ENCODE measurements at places on chromosomes 11 and 22. TPM values are rescaled to one million over a fixed set of nuclear protein-coding genes. Genes with fewer than 3 reads are reported as not detected.
A peak's percentile ranks its signal among the peaks of the same experiment; 100 is the strongest.

Gene LGALS1
- 1,392 TPM for total RNA-seq

DNA sequence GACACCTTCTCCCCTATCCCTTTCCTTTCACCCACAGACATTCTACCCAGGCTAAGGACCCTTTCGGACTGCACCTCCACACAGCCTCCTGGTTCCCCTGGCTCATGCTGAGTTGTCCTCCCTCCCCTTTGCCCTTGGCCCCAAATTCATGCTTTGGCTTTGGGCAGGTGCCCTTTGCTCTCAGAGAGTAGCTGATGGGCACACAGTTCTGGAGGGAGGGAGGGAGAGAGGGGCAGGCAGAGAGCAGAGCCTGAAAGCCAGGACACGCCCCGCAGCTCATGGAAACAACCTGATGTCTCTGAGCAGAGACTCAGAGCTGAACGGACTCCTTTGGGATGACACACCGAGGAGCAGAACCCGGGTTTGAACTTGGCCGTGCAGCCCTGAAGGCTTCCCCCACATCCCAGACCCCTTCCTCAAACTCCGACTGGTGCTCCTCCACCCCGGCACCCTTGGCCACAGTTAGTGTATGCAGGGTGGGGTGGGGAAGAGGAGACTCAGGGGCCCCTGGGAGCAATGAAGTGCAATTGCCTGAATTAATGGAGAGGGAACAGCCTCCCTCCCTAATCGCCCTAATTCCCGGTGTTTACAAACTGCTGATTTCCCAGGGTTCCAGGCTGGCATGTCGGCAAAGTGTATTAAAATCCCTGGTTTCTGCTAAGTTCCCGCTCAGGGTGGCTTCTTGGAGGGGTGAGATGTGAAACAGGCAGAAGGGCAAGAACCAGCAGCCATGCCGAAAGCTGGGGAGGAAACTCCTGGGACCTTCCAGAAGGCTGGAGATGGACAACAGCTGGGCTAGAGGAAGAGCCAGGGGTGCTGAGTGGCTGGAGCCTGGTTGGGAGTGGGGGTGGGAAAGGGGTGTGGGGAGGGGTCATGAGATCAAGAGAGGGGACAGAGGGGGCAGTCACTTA is 71.2 kb upstream of the SHISAL1 start:
- DNase-seq = no peak

- DNase-seq = no peak
Measured at GRCh38 chr11:112842151-112842550, 119.1 kb upstream of the NCAM1 start.

- no peak for DNase-seq
Measured at GRCh38 chr11:6202041-6202440, 3.0 kb downstream of the OR52W1 start.

DNA sequence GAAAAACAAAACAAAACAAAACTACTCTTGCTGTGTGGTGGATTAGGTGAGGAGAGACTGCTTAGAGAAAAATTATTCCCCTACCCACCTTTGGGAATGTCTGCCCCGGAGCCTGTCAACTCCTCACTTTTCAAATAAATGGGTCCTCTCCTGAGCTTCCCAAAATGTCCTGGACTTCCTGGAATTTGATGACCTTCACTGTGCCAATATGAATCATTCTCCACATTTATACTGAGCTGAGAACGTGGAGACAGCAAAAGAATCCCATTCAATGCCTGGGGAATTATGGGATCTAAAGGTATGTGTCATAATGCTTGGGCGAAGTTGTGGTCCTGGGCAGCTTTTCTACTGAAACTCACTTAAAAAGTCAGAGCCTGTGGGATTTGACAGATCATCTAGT is 136.8 kb downstream of the KIF18A start:
- DNase-seq = no peak

DNA sequence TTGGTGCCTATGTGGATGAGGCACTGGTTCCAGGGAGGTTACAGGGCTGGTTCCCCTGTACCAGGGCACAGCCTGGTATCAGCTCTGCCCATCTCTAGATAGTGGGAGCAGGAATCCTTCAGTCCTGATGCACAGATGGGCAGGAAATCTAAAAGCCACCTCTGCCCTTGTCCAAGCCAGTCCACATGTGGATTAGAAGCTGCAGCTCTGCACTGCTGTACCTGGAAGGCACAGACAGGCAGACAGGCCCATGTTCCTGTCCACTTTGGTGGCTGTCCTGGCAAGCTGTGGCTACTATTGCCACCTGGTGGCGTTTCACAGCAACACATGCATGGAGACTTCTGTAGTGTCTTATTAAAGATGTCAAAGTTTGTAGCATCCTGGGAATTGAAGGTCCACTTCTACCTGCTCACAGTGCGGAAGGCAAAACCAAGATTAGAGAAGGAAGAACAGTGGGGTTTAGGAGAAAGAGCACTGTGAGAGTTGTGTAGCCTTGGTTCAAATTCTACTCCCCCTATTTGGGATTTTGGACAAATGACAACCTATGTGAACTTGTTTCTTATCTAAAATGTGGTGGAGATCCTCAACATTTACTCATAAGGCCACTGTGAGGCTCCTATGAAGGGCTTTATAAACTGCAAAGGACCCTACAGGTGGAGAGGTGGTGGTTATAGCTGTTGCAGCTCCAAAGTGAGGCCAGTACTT is 30.1 kb downstream of the NAV2 start:
- DNase-seq = peak; percentile 77

- no peak for DNase-seq
Measured at GRCh38 chr11:91926965-91927364, 297.7 kb upstream of the FAT3 start.

- DNase-seq = no peak
Measured at GRCh38 chr22:33887173-33887572, 33.1 kb downstream of the LARGE1 start.

Gene ABCG4
- not detected for total RNA-seq

DNA sequence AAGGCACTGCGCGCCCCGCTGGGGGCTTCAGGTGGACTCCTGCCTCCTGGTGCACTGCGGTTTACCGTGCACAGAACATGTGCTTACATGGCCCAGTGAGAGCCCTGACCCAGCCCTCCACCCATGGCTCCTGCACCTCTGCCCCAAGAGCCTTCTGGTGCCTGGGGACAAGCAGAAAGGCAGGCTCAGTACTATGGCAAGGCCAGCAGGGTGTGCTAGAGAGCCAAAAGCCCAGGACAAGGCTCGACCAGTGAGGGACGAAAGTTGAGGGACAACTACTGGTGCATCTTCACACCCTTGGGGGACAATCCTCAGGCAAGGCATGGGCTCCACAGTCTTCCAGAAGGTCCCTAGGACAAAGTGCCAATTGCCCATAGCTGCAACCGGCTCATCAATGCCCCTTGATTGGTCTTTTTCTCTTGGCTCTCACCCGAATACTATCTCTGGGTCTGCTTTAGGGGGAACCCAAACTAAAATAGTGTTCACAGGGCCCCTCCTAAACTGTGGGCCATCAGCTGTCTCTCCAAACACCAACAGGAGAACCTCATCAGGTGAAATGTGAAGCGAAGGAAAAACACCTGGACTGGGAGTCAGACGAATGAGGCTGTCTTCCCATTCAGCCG is 13.5 kb downstream of the PGA5 start:
- peak; percentile 75 for DNase-seq

Gene ELFN2
- 0.50 TPM for total RNA-seq

DNA sequence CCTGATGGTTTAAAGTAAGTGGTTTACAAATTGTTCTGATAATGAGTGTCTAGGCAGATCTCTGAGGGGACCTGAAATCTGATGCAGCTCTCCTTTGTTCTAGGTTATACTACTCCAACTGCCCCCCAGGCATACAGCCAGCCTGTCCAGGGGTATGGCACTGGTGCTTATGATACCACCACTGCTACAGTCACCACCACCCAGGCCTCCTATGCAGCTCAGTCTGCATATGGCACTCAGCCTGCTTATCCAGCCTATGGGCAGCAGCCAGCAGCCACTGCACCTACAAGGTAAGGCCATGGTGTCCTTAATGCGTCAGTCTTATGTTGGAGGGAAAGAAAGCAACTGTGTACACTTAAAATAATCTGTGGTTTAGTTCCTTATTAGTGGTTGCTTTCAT is 9.9 kb downstream of the EWSR1 start:
- no peak for DNase-seq

DNA sequence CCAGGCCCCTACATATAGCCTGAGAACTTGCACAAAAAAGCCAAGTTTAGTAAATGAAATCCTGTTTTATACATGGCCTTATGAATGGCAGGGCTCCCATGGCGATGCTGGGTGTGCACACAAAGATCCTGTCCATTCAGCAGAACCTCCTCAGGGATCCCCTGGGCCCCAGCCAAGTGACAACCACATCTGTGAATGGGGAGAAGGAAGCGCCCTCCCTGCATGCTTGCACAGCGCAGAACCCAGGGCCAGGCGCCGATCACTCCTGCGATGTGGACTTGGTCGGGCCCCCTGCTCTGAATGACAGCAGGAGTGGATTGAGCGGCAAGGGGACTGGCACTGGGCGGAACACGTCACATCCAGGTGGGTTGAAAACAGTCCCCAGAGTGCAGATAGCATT is 4.5 kb upstream of the CDC42EP2 start:
- no peak for DNase-seq

Gene SIK2
- 9.7 TPM for total RNA-seq

- DNase-seq = no peak
Measured at GRCh38 chr11:87304412-87304811, 266.7 kb downstream of the TMEM135 start.

DNA sequence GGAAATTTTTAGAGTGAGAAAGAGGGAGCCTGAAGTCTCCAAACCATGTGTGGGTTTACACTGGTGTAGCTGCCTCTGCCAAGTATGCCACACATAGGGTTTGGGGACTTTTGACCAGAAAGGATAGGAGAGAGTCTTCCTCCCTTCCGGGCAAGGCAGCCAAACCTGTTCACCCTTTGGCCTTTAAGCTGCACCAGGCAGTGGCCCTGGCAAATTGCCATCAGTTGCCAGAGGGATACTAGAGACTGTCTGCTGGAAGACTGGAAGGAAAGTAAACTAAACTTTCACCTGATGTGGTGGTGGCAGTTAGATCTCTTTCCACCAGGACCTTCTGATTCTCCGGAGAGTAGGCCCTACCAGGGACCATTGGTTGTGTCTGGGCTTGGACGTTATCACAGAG is 1263.2 kb downstream of the FAM181B start:
- DNase-seq = no peak

Gene OR8B3
- total RNA-seq = not detected

- DNase-seq = no peak
Measured at GRCh38 chr11:19889531-19889930, 176.9 kb downstream of the NAV2 start.

Gene RIN1
- 2.5 TPM for total RNA-seq

Gene TSPAN32
- total RNA-seq = 20.5 TPM

DNA sequence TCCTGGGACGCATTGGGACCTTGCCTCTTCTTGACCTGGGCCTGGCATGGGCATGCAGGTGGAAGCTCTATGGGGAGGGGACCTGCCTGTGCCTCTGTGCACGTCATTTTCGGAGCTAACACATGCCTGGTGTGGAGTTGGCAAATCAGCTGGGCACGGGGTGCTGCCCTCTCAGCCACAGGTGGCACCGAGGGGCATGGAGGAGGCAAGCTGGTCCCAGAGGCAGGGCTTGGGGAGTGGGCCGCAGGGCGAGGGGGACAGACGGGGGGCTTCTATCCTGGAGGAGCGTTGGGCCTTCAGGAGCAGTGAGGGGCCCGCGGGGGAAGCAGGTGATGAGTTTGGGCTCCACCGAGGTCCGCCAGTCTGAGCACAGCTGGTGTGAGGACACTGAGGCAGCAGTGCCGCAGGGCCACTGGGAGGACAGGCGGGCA is 362.0 kb downstream of the TBC1D22A start:
- no peak for DNase-seq

Gene KCNJ1
- not detected for total RNA-seq
